Renal cortical epithelial cell (primary cell): ENCODE measurements at places on chromosomes 11 and 22. TPM values are rescaled to one million over a fixed set of nuclear protein-coding genes. Genes with fewer than 3 reads are reported as not detected.

DNA sequence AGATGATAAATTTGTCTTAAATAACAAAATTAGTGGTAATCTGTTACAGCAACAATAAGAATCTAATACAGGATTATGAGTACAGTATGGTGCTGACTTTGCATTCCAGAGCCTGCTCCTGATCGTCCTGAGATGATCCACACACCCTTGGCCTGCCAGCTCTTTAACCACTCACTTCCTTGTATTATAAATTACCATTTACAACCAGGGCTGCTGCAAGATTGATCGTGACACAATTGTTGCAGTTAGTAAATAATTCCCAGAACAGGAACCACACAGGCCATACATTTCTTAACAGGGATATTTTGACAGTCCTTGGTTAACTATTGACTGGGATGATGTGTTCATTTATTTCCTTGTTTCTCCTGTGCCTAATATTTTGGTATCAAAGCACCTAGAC is 3.8 kb upstream of the CBLIF start:
- DNase-seq: peak; percentile 99

- peak; percentile 16 for DNase-seq
Observed at GRCh38 chr11:12552692-12553091, 121.5 kb upstream of the TEAD1 start.

- DNase-seq: peak; percentile 37
Observed at GRCh38 chr11:91792779-91793262, 431.8 kb upstream of the FAT3 start.

ADAMTS15 gene
- total RNA-seq: 0.35 and 2.0 TPM in 2 replicates

DNA sequence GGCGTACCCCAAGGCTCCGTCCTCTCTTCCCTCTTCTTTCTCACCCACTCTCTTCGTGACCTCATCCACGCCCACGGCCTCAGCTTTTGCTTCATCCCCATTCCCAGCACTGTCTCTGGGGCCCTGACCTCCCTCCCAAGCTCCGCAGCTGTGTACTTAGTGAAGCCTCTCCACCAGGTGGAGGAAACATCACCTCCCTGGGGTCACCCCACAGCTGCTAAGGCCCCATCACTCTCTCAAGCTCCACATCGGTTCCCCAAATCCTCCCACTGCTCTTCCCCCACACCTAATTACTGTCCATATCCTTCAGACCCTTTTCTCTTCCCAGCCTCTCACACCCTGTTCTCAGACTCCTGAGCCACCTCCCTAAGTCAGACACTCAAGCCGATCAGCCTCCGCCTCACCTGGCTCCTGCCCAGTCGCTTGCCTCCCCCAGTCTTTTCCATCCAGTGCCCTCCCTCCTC is 7.9 kb upstream of the SYT7 start:
- DNase-seq: no peak

GRCh38 chr11:45754741-45755140 is 50.2 kb upstream of the SLC35C1 start:
- DNase-seq: no peak

GRCh38 chr22:45318168-45318557 is 8.4 kb downstream of the FAM118A start:
- DNase-seq: no peak

C1QTNF4 gene
- not detected in 2 replicates for total RNA-seq

DNA sequence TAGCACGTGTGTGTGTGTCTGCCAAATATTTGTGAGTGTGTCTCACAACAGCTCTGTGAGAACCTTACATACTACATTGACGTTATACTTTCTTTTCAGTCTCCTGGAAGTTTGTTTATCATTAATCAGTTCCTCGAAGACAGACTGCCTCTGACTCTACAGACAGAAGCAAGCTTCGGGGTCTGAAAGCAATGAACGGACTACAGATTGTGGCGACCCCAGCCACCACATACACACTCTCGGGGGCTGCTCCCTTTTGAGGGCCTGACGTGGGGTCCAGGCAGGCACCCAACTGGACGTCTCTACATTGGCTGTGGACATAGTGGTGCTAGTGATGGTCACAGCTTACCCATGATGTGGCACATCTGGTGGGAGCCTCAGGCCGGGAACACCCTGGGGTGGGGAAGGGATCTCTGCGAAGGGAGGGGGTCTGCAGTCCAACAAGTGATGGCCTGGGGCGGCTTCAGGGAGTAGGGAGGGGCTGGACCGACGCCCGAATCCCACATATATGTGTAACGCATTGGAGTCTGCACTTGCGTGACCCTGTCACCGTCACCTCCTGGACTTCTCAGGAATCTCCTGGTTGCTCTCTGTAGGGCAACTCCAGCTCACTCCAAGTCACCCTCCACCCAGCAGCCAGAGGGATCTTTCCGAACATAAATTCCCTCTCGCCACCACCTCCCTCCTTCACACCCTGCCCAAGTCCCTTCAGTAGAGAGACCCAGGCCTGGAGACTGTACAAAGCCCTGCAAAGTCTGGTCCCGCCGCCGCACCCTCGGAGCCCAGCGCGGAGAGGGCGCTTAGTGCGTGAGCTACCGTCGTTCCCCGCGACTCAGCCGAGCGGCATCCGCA is 30.4 kb upstream of the TRIM29 start:
- DNase-seq: no peak
